ENCODE measurements at places on chromosomes 5 and 9. TPM values are rescaled to one million over a fixed set of nuclear protein-coding genes. Genes with fewer than 3 reads are reported as not detected.

CYSRT1 gene
- 0.72 TPM for total RNA-seq

SPINK13 gene
- not detected for total RNA-seq

MRPL50 gene
- 11.7 TPM for total RNA-seq

PTGER4 gene
- 46.8 TPM for total RNA-seq

MPDZ gene
- not detected for total RNA-seq

SNX18 gene
- 19.0 TPM for total RNA-seq

PRR16 gene
- not detected for total RNA-seq

PTGDS gene
- 24.0 TPM for total RNA-seq

TMEM252 gene
- total RNA-seq, result not detected

ASPN gene
- not detected for total RNA-seq

PCDHGC4 gene
- not detected for total RNA-seq

ANKRD31 gene
- 0.17 TPM for total RNA-seq

PCDHGB4 gene
- total RNA-seq, result not detected

C9orf50 gene
- not detected for total RNA-seq

LCN9 gene
- total RNA-seq, result not detected

S1PR3 gene
- 0.12 TPM for total RNA-seq

ROR2 gene
- total RNA-seq, result 0.55 TPM

F2RL1 gene
- total RNA-seq, result 0.27 TPM

HBEGF gene
- 13.7 TPM for total RNA-seq

HRH2 gene
- total RNA-seq, result 21.7 TPM

LHX6 gene
- total RNA-seq, result not detected

CAMSAP1 gene
- 22.7 TPM for total RNA-seq
